Hippocampal formation (tissue), 2 donors: ENCODE measurements at places on chromosomes 7 and 10.

DNA sequence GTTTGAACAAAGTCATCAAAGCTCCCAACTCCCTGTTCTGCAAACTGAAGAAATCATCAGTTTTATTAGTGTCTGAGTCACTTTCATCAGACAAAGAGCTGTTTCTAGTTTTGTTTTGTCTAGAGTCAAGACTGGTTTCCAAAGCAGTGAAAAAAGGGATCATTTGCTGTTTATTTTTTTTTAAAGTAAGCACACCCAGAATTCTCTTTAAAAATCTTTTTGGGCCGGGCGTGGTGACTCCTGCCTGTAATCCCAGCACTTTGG, 972.0 kb upstream of the CELF2 start:
- DNase-seq: no peak

DNA sequence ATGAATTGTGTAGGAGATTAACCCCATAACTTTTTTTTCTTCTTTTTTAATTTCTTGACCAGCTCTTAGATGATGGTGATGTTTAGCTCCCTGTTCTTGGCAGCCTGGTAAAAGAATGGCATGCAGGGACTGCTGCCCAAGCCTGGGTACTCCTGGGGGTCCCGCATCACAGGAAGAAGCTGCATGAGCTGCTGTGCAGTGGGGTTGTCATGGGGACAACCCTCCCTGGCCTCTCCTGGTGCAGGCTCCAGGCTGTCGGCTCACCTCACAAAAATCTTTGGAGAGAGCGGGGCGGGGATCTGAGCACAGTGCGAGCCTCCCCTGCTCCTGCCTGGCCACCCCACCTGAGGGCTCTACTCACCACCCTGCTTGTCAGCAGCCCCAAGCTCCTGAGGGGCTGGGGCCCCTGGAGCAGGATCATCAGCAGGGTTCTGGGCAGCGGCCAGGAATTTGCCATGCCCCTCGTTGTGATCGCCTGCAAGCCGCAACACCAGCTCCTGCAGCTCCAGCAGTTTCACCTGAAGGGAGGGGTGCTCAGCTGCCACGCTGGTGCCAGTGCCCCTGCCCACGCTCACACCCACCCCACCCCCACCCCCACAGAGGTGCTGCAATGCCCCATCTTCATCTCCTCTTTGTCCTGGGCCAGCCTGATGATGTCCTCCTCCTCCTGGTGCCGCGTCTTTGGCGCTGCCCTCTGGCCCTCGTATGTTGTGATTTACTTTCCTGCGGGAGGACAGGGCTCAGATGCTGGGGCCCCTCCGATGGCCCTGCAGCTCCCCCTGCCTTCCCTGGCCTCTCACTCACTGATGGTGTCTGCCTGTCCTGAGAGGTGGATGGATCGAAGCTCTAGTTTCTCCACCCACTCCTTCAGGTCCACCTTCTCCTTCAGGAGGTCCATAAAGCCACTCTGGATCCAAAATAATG, 15.5 kb upstream of the MTPAP start:
- no peak for DNase-seq

DNA sequence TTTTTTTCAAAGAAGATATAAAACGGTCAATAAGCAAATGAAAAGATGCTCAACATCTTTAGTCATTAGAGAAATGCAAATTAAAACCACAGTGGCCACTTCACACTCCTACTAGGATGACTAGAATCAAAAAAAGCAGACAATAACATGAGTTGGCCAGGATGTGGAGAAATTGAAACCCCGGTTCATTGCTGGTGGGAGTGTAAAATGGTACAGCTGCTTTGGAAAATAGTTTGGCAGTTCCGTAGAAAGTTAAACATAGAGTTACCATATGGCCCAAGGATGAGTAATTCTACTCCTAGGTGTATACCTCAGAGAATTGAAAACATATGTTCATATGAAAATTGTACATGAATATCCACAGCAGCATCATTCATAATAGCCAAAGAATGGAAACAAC, 573.3 kb downstream of the GALNT17 start:
- no peak for DNase-seq

DNA sequence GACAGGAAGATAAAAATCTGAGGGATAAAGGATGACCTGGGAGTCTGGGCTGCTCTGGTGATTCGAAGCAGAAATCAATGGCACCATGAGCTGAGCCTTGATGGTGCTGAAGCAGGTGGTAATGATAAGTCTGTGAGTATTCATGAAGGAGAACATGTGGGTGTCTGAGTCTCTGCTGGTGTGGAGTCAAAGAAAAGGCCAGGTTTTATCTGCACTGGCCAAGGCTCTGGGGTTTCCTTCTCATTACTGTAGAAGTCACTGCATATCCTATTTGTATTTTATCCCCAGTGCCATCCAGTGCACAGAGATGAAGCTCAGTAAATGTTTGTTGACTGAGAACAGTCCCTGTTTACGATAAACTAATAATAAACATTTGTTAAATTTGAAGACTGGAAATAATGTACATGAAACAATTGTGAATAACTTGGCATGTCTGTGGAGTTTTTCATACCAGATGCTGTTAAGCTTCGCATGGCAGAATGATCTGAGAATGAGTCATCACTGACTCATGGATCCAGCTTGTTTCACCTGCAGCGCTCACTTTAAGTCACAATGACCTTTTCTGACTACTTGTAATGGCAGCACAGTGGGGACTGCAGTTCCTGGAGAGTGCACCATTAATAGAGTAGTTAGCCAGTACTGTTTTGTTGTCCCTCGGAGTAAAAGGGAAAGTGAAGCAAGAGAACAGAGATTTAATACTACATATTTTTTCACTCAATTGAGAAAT, 538.5 kb downstream of the HTR7 start:
- DNase-seq: no peak

GRCh38 chr10:97454330-97455036, 8.5 kb downstream of the ZDHHC16 start:
- DNase-seq: no peak
